Right renal cortex interstitium (tissue), 3 donors: ENCODE measurements at places on chromosomes 12 and 14.

GRCh38 chr12:90250042-90250441 is 541.4 kb upstream of the ATP2B1 start:
- DNase-seq = no peak

DNA sequence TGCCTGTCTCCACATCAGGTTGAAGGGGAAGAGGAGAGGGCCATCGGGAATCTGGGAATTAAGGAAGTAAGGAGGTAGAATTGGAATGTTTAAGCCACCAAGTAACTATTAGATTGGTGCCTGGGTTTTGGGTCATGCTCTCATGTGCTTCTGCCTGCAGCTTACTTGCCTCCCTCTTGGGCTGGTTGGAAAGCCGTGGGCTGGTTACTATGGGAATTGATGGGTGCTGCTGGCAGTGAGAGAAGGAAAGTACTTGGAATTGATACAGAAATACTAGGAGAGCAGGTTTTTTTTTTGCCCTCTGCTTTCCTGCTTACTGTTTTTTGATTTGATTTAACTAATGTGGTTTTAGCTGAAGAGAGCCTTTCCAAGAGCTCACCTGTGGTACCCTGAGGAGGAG is 493.5 kb upstream of the RGS6 start:
- DNase-seq = no peak

- DNase-seq = no peak
Measured at GRCh38 chr12:130555221-130555620, 160.9 kb downstream of the RIMBP2 start.

DNA sequence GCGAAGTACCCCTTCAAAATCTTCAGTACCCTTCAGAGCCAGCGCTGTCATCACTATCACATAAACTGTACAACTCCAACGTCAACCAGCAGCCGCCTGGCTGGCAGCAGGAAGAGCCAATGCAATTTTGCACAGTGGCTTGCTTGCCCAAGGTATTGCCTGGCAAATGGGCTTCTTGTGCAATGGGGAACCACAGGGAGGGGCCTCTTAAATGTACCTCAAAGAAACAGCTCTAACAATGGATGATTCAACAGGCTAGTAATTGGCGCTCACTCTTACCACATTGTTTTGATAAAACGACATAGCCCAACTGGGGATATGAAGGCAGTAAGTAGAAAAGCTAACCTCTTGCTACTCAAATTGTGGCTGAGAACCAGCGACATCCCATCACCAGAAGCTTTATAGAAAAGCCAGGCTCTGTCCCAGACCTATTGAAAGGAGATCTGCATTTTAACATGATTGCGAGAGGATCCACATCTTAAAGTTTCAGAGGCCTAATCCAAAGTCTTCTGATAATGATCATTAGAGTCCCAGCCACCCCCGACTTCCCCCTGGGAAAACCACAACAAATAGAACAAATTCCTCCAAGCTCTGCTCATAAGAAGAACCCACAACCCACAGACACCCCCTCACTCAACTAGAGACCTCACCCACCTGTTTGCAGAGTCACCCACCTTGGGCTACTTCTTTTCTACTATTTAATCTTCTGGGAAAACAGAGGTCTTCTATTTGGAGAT is 125.3 kb upstream of the HIF1A start:
- DNase-seq = no peak

DNA sequence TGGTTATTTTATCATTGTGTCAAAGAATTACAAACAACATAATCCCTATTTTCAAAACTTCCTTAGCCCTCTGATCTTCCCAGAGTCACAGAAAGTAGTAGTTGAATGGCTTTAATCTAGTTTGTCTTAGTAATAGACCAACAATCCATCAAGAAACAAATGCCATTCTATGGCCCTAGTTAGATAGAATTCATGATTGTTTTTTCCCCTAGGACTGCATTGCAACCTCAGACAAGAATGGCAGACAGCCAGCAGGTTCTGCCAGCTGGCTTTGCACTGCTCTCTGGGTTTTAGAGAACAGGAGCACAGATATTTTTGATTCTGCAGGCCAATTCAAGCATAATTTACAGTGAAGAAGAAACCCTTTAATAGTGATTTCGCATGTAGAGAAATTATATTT is 33.8 kb downstream of the SYT1 start:
- DNase-seq = no peak
